ENCODE measurements at places on chromosomes 1 and 21. TPM values are rescaled to one million over a fixed set of nuclear protein-coding genes. Genes with fewer than 3 reads are reported as not detected.

DNA sequence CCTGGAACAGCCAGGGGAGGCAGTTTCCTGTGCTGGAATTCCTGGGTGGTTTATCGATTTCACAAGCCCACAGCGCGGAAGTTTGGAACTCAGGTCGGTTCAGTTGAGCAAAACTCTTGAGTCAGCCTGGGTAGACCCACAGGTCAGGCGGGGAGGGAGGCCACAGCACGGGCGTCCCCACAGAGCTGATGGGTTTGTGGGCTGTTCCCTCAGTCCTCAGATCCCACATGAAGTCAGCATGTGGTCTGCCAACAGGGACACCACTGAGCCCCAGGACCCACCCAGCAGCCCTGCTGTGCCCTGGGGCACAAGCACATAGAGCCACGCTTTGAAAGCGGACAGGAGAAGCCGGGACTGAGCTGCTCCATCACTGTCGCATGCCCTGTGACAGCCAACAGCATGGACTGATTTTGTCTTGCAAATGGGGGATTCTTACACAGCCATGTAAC, 17.4 kb downstream of the BMP8A start:
- DNase-seq: no peak
- peaks cover 11% of the 10 kb centered on the region for H3K4me1 ChIP-seq
- H3K27ac ChIP-seq: no peak overlapping the region
- no peaks in the 10 kb centered on the region for H3K36me3 ChIP-seq
- no peak overlapping the region for H3K4me3 ChIP-seq

GRCh38 chr1:89842567-89843272, 21.9 kb downstream of the LRRC8D start:
- DNase-seq: no peak
- no peaks in the 10 kb centered on the region for H3K27me3 ChIP-seq
- H3K4me1 ChIP-seq: peaks cover 20% of the 10 kb centered on the region
- peak overlapping the region; percentile 75 for H3K4me3 ChIP-seq
- H3K36me3 ChIP-seq: no peaks in the 10 kb centered on the region

The CD164L2 gene
- not detected for total RNA-seq

The SLC35D1 gene
- 8.3 TPM for total RNA-seq

The ITLN2 gene
- not detected for total RNA-seq

GRCh38 chr1:173414539-173415226, 62.5 kb upstream of the PRDX6 start:
- no peak overlapping the region for H3K4me3 ChIP-seq
- no peak for DNase-seq
- peaks cover 24% of the 10 kb centered on the region for H3K36me3 ChIP-seq
- no peaks in the 10 kb centered on the region for H3K4me1 ChIP-seq

GRCh38 chr1:19979494-19979977, at the start of gene PLA2G2A:
Gene PLA2G2A (minus strand): TSS chr1:19979618. CDS start chr1:19978773, 845 bp downstream.
- no peak within 1 kb of the TSS for H3K27ac ChIP-seq
- H3K27me3 ChIP-seq: no peaks in the 10 kb centered on the region
- peaks cover 7% of the 10 kb centered on the region for H3K4me1 ChIP-seq
- H3K4me3 ChIP-seq: peak within 1 kb of the TSS; percentile 42
- DNase-seq: no peak
- H3K36me3 ChIP-seq: no peaks in the 10 kb centered on the region

The GNG4 gene
- 0.71 TPM for total RNA-seq

DNA sequence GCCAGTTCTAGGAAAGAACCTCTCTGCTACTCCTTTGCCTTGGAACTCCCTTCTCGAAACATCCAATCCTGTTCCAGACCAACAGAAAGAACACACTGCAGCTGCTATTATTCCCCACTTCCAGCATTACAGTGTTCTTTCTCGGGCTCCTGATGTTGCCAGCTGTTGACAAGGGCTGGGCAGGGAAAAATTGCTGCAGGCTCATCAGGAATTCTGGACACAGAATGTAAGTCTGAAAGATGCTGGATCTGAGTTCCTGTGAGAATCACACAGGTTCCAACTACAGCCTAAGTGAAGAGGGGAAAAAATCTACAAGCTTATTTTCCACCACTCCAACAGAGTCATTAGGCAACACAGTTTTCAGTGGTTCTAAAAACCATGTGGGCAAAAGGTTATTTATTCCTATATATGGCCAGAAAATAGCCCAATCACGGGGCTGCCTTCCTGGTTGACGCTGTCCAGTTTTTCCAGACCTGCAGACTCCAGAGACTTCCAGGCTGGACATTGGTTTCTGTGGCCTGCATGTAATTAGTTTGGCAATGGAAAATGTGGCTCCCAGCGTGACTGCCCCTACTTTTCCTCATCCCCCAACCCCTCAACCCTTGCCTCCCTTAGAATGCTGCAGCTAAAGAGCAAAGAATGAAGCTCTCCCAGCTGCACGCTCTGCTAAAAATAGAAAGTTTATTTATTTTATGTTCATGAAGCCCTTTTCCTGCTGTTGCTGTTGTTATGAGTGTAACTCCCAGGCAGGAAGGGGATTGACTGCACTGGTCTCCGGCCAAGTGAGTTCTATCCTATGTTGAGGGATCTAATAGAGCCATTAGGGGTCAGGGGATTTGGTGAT, 8.3 kb upstream of the KIAA0040 start:
- H3K36me3 ChIP-seq: no peaks in the 10 kb centered on the region
- no peak overlapping the region for H3K4me3 ChIP-seq
- no peaks in the 10 kb centered on the region for H3K27me3 ChIP-seq
- H3K4me1 ChIP-seq: peaks cover 21% of the 10 kb centered on the region
- peak overlapping the region; percentile 74 for H3K27ac ChIP-seq
- no peak for DNase-seq

DNA sequence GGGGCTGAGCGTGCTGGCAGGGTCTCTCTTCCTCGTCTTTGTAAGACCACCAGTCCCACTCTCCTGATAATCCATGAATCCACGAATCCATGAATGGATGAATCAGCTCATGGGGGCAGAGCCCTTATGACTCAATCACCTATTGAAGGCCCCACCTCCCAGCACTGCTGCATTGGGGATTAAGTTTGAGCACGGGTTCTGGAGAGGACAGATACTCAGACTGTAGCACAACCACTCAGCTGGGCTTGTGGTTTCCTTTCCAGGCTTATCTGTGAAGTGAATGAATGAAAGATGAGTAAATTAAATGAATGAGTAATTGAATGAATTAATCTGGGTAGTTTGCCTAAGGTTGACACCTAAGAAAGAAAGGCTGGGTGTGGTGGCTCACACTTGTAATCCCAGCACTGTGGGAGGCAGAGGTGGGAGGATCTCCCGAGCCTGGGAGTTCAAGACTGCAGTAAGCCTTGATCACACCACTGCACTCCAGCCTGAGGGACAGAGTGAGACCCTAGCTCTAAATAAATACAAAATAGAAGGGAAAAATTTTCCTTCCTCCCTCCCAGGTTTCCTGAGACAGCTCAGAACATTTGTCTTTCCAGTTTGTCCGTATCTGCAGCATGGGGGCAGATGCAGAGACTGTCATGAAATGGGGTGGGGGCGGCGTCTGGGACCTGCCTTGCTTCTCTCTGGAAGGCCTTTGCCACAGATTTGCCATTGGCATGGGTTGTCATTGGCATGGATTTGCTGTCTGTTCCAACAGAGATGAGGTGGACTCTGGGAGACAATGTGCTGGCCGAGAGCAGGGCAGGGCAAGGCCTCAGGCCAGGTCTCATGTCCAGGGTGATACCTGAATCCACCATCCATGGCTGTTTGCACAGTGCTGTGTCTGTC, 187.7 kb upstream of the C1orf174 start:
- no peak for DNase-seq
- no peaks in the 10 kb centered on the region for H3K4me1 ChIP-seq
- no peak overlapping the region for H3K27ac ChIP-seq
- H3K36me3 ChIP-seq: no peaks in the 10 kb centered on the region
- H3K27me3 ChIP-seq: peaks cover 62% of the 10 kb centered on the region

DNA sequence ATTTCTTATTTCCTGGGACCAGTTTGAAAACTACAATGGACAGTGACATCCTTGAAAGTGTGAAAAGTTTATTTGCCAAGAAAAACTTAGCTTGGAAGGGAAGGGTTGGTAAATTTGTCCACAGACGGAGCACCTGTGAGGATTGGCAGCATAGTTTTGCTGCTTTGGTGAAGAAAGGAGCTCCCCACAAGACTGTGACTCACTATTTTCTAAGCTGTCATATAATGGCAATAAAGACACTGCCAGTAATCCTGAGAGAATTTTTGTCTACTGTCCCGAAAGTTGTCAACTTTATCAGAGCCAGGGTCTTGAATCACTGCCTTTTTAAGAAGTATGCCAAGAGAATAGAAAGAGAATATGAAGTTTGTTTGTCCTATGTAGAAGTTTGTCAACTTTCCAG, 230.8 kb downstream of the NEGR1 start:
- no peak overlapping the region for H3K27ac ChIP-seq
- no peaks in the 10 kb centered on the region for H3K36me3 ChIP-seq
- peaks cover 3% of the 10 kb centered on the region for H3K4me1 ChIP-seq
- H3K27me3 ChIP-seq: no peaks in the 10 kb centered on the region

GRCh38 chr1:48869116-48869893, 92.6 kb upstream of the BEND5 start:
- no peak for DNase-seq
- H3K4me3 ChIP-seq: no peak overlapping the region
- no peaks in the 10 kb centered on the region for H3K27me3 ChIP-seq

DNA sequence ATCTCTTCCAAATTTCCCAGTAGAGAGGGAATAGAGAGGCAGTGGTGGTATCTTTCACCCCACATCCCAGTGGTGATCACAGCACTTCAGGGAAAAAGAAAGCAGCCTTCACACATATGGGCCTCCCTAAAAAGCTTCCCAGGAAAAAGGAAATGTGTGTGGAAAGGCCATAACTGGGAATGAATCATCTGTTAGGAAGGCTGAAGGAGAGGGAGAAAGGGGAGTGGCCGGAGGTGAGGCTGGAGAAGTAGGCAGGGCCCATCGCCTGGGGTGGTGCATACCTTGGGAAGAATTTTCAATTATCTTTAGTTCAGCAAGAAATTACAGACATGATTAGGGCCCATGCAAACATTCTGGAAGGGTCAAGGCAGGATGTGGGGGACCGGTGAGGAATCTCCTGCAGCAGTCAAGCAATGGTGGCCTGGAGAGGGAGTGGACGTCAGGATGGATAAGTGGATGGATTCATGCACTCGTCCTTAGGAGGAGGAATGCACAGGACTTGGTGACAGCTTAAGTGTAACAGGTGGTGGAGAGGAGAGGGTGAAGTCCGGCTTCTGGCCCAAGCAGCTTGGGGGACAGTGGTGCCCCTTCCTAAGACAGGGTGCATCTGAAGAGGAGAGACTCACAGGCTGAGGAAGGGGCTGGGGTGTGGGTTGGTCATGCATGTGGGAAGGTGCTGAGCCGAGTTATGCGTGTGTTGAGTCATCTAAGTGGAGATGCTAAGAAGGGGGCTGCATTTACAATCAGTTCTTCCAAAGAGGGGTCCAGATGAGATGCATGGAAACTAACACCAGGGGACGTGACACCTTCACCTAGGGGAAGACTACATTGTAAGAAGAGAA, 17.9 kb downstream of the HIVEP3 start:
- peak; percentile 39 for DNase-seq
- no peak overlapping the region for H3K27ac ChIP-seq
- no peaks in the 10 kb centered on the region for H3K4me1 ChIP-seq
- no peaks in the 10 kb centered on the region for H3K27me3 ChIP-seq

The IGFN1 gene
- not detected for total RNA-seq

The ANKRD34A gene
- 1.2 TPM for total RNA-seq

The RABGGTB gene
- total RNA-seq: 45.3 TPM

- H3K4me3 ChIP-seq: no peak overlapping the region
- H3K27ac ChIP-seq: no peak overlapping the region
- H3K4me1 ChIP-seq: peaks cover 16% of the 10 kb centered on the region
- no peak for DNase-seq
Observed at GRCh38 chr1:226586116-226586515, 37.6 kb downstream of the STUM start.

The FCRL3 gene
- total RNA-seq: not detected

DNA sequence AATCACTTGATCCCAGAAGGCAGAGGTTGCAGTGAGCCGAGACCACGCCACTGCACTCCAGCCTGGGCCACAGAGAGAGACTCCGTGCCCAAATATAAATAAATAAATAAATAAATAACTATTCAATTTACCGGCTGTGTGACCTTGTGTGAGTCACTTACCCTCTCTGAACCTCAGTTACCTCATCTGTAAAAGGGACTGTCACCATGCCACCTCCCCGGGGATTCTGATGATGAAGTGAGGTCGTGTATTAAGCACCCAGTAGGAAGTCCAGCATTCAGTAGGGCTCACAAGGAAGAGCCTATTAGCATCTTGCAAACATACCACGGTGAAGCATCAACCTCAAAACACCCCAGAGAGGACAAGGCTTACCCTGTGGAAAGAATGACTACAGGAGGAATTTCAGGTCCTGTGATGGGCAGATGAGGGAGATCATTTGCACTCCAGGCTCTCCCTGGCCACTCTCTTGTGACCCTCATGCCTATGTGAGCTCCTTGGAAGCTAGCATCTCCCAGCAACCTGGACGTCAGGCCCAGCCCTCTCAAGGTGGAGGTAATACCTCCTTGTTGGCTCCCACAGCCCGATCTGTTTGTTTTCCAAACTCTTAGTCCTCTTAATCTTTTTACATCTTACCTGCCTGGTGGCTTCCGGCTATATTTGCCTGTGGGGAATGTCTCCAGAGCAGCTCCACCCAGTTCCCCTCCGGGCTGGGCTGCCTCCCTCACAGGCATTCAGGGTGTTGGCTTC, 7.6 kb upstream of the C1QA start:
- H3K4me1 ChIP-seq: no peaks in the 10 kb centered on the region
- no peak overlapping the region for H3K27ac ChIP-seq
- no peak overlapping the region for H3K4me3 ChIP-seq

The FCGR3B gene
- total RNA-seq: 5.0 TPM

The LIN28A gene
- total RNA-seq: not detected

GRCh38 chr1:213287987-213288386, 236.9 kb downstream of the RPS6KC1 start:
- H3K4me1 ChIP-seq: no peaks in the 10 kb centered on the region
- H3K27ac ChIP-seq: no peak overlapping the region
- H3K4me3 ChIP-seq: no peak overlapping the region
- DNase-seq: no peak

DNA sequence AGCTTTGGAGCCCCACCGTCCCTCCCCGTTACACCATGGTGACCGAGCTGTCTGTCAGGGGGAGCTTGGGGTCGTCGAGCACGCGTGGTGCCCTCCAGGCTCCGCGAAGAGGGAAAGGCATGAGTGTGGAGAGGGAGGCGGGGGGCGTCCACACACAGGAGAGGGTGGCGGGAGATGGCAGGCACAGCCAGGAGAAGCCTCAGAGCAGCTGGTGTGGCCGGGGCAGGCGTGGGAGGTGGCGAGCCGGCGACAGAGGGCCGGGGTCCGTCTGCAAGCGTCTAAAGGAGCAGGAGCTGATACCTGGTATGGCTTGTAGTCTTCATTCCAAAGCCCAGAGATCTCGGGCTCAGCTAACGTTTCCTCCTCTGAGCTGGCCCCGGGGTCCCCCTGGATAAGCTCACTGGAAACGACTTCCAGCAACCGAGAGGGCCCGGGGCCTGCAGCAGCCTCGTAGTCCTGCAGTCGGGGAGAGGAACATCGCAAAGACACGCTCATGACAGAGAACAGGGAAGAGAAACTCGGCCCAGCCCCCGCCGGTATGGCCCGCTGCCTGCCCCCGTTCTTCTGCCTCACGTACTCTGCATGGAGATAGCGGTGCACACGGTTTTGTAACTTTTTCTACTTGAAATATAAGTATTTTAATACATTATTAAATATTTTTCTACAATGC, 37.4 kb downstream of the CFAP74 start:
- H3K4me1 ChIP-seq: no peaks in the 10 kb centered on the region
- H3K36me3 ChIP-seq: no peaks in the 10 kb centered on the region
- DNase-seq: no peak
- H3K27ac ChIP-seq: no peak overlapping the region
- no peaks in the 10 kb centered on the region for H3K27me3 ChIP-seq

GRCh38 chr1:154941333-154942013, 5.0 kb upstream of the PMVK start:
- H3K27ac ChIP-seq: peak overlapping the region; percentile 97
- H3K4me3 ChIP-seq: no peak overlapping the region
- no peaks in the 10 kb centered on the region for H3K27me3 ChIP-seq
- H3K4me1 ChIP-seq: peaks cover 62% of the 10 kb centered on the region

The WNT3A gene
- total RNA-seq: not detected

The CADM3 gene
- 16.4 TPM for total RNA-seq

The HMGB4 gene
- not detected for total RNA-seq

The CLCA1 gene
- 0.11 TPM for total RNA-seq
